ENCODE measurements at places on chromosomes 2 and 18.

- DNase-seq = peak; percentile 65
Measured at GRCh38 chr2:85237849-85238565, 89.8 kb downstream of the TGOLN2 start.

- no peak for DNase-seq
Measured at GRCh38 chr18:71194438-71194837, 905.6 kb downstream of the SOCS6 start.

GRCh38 chr18:5339202-5339834 lies 43.8 kb upstream of the ZBTB14 start:
- DNase-seq = no peak

GRCh38 chr2:219861307-219861706 lies 233.9 kb downstream of the SLC4A3 start:
- DNase-seq = no peak

DNA sequence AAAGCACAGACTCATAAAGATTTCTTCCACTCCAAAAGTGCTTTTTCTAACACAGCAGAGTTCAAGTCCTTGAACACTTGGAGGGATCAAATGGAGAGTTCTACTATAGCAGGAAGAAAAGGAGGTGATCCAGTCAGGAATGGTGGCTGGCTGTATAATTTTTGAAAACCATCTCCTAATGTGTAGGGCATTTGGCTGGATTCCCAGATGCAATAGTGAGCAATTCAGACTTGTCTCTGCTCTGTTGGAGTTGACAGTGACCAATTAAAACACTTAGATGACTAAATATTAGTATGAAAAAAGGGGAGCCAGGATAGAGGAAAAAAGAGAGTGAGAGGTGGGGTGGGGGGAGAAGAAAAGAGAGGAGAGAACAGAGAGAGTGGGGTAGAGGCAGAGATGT lies 5.3 kb upstream of the G6PC2 start:
- no peak for DNase-seq

DNA sequence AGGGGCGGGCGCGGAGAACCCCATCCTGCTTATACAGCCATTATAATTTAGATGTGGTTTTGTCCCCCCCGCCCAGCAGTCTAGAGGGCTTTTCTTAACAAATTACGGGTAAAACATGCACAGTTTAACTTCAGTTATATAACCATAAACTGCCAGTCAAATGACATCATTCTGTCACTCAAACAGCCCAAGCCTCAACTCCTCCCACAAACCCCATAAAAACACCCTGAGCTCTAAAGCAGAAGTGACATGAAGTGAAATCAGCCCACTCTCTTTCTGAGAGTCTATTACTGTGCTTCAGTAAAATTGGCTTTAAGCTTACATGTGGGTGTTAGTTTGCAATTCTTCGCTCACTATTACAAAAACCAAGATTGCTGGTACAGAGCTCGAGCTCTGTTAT lies 705.1 kb upstream of the GCFC2 start:
- DNase-seq = no peak

DNA sequence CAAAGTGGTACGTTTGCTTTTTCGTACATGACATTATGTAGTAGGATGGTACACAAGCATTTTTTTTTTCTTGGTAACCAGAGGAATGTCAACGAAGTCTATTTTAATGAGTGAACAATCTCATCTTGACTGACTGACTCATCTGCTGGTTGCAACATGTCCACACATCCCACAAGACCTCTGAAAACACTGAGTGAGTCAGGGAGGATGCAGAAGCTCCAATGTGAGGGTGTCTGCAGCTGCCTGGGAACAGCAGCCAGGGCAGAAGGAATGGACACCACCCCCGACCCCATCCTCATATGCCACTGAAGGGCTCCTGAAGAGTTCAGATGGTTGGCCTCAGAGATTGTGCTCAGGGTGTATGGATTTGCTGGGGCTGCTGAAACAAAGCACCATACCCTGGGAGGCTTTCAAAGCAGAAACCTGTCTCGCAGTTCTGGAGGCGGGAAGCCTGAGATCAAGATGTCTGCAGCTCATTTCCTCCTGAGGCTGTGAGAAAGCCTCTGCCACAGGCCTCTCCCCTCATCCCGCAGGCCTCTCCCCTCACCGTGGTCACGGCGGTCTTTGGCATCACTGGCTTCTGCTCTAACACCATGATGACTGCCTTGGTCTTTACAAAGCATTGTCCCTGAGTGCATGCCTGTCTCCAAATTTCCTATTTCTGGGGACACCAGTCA lies 124.6 kb downstream of the LRATD1 start:
- DNase-seq = no peak

- DNase-seq = no peak
Measured at GRCh38 chr2:69616755-69617154, 26.8 kb downstream of the AAK1 start.

DNA sequence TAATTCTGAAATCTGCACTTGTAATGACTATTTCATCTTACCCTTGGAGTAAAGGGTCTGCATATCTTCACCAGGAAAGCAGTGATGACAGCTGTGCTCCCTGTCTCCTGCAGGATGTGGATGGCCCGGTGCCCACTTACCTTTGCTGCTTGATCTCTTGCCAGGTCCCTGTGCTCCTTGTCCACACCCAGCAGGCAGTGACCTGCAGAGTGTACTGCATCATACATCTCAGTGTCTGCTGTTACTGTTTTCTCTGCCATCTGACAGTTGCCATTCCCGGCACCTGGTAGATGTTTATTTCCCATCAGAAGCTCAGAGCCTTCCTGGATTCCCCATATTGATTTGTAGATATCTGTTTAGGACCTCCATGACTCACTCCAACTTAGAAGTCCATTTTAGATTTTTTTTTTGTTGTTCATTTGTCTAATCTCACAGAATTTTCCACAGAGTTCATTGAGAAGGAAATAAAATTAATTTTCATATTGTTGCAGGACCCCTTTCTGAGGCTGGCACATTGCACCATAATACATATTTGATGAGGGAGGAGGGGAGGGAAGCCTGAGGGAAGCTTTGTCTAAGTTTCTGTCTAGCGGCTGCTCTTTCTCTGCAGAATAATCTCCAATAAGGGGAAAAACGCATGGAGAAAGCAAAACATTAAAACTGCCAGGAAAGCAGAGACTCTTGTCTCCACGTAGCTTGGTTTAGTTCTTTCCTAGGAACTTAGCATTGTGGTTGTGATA lies 697.5 kb upstream of the RAB6C start:
- no peak for DNase-seq

DNA sequence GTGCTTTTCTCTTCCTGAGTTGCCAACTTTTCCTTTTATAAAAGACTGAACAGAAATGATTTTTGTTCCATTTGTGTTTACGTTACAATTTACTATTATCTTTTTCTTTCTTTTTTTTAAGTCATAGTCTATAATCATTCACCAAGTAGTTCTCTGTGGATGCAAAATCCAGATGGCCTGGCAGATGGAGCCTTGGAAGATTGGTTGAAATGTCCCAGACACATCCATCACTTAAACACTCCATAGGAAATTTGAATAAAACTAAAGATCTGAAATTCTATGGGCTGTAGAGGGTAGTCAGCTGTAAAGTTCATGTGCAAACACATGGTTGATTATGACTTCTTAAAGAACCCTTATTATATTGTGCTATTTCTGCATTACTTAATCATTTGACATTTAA lies 164.8 kb upstream of the DOCK10 start:
- no peak for DNase-seq

DNA sequence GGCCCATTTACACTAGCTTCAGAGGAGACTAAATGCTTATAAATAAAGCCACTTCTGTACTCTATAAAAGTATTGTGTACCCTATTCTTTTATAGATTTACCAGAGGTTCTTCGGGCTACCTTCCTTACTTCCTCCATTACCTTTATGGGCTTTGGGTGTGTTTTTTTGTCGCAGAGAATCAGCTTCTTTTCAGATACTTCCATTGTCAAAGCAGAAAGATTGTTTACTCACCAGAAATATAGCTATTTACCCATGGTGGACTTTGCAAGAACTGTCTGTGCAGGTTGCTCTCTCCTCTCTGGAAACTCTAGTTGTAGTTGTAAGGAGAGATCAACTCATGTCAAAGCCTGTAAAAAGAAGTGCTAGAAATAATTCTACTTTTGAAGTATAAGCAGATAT lies 14.8 kb downstream of the CCDC121 start:
- no peak for DNase-seq

- no peak for DNase-seq
Measured at GRCh38 chr2:64990876-64991275, 1.7 kb downstream of the SLC1A4 start.

GRCh38 chr2:175168564-175168945 lies 552 bp upstream of the ATF2 start:
- DNase-seq = no peak

- no peak for DNase-seq
Measured at GRCh38 chr2:28764909-28765711, 13.5 kb downstream of the PPP1CB start.

- no peak for DNase-seq
Measured at GRCh38 chr2:105188343-105188742, 53.2 kb upstream of the GPR45 start.

GRCh38 chr2:108923736-108924579 lies 65.1 kb downstream of the EDAR start:
- DNase-seq = no peak

DNA sequence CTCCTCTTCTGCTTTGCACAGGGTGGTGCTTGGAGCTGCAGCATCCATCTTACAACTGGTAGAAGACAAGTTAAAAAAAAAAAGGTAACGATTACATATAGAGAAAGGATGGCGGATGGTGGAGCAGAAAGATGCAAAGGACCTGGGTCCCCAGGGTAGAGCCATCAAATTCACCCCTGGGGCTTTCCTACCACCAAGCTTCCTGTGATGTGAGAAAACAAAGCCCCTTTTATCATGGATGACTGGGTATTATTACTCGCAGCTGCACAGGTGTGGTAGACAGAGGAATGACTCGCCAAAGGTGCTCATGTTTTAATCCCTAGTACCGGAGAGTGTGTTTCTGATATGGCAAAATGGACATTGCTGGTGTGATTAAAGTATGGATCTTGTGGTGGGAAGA lies 1.3 kb upstream of the ACOXL start:
- DNase-seq = no peak

DNA sequence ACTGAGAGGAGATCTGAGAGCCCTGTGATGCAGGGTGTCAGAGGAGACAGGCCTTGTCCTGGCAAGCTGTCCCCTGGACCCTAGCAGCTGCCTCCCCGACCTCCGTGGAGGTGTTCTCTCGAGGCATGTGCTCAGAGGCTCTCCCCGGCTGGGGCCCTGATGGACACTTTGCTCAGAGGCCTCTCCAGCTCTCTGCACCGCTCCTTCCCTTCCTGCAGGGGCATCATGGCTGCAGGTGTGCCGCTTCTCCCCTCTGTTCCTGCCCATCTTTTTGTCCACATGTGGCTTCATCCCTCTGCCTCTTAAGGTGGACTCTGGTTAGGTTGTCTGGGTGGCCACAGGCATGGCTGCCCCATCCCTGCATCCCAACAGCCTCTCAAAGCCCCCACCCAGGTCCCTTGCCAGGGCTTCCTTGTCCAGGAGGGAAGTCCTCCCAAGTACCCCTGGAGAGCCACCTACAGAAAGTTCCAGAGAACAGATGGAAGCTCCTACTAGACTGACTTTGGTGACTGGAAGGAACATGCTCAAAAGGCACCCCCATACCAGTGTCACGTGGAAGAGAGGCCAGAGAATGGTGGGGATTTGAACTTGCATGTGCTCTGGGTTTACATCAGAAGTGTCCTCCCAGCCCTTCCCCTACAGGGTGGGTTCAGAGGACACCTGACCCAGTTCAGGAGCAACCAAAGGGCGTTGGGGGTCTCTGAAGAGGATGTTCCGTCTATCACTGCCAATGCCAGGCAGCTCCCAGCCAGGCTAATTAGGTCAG lies 120.4 kb downstream of the KLHL29 start:
- DNase-seq = no peak

GRCh38 chr18:697800-698199 lies 14.6 kb downstream of the ENOSF1 start:
- no peak for DNase-seq

- DNase-seq = no peak
Measured at GRCh38 chr2:127092306-127092705, 14.6 kb downstream of the BIN1 start.

- DNase-seq = no peak
Measured at GRCh38 chr2:7555260-7555659, 638.0 kb downstream of the RNF144A start.

- DNase-seq = no peak
Measured at GRCh38 chr2:178256382-178257042, 62.2 kb downstream of the OSBPL6 start.

DNA sequence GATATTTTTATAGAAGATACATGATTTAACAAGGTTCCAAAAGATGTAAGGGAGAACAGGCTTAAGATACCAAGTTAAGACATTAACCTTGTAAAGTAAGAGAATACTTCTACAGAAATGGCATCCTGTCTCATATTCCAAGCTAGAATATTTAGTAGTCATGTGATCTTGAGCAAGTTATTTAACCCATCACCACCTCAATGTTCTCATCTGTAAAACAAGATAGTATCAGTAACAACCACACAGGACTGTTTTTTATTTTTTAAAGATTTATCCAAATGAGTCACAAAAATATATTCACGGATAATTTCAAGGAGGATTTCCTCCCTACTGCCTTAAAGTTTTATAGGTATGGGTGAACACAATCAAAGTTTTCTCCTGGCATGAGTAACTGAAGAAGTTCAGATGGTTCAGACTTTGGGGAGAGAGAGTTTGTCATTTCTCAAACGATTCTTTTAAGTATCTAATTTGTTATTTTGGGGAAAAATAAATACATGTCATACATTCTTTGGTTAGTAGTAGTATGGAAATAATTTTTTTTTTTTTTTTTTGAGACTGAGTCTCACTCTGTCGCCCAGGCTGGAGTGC lies 25.9 kb downstream of the ROCK1 start:
- no peak for DNase-seq

GRCh38 chr2:166609183-166609959 lies 115.3 kb upstream of the SCN7A start:
- DNase-seq = no peak

DNA sequence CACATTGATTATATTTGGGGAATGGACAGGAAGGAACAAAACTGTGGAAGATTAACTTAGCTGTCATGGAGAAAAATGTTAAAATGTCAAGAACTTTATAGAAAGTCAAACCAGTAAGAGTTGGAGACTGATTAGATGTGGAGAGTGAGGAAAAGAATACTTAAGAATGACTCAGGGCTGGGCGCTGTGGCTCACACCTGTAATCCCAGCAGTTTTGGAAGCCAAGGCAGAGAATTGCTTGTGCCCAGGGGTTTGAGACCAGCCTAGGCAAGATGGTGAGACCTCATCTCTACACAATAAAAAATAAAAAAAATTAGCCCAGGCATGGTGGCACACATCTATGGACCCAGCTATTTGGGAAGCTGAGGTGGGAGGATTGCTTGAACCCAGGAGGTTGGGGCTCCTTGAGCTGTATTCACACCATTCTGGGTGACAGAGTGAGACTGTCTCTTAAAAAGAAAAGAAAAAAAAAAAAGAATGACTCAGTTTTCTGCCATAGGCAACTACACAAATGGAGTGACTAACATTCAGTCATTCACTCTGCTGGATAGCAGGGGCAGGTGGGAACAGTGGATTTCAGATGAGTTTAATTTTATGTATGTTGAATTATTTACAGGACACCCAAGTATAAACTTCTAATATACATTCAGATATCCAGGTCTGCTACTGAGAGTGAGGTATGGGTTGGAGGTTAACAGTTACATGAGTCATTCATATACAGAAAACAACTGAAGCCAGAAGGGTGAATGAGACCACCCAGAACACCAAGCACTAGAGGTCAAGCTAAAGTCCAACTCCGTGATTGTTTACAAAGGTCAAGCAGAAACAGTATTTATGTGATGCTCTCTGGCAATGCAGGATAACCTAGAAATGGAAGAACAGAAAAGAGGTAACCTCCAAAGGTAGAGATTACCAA lies 33.9 kb downstream of the ORC2 start:
- DNase-seq = no peak
